Left renal cortex interstitium (tissue), 4 donors: ENCODE measurements at places on chromosomes 2 and 18. TPM values are rescaled to one million over a fixed set of nuclear protein-coding genes. Genes with fewer than 3 reads are reported as not detected.

Gene C18orf54
- 14.2 TPM for polyA plus RNA-seq

Gene HOXD12
- polyA plus RNA-seq, result 0.27 TPM

- DNase-seq, result no peak
These were observed 127.6 kb downstream of the TDRD15 start for GRCh38 chr2:21251216-21251980.

GRCh38 chr2:129189617-129190319, 789.7 kb upstream of the RAB6C start:
- DNase-seq, result no peak

DNA sequence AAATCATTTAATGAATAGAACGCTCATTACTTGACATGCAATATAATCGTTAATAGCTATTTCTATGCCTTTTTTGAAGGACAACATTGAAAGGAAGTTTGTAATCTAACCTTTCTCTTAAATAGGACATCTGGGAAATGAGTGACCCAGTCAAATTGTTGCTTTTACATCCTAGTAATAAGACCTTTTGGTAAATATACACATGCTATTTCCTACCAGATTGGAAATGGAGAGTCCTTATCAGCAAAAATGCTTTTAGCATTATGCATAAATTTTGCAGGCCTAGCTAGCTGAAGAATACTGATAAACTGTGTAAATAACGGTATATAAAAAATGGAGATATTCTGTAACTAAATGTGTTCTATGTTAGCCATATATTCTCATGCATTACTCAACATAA, 567.3 kb upstream of the DSEL start:
- DNase-seq, result no peak

DNA sequence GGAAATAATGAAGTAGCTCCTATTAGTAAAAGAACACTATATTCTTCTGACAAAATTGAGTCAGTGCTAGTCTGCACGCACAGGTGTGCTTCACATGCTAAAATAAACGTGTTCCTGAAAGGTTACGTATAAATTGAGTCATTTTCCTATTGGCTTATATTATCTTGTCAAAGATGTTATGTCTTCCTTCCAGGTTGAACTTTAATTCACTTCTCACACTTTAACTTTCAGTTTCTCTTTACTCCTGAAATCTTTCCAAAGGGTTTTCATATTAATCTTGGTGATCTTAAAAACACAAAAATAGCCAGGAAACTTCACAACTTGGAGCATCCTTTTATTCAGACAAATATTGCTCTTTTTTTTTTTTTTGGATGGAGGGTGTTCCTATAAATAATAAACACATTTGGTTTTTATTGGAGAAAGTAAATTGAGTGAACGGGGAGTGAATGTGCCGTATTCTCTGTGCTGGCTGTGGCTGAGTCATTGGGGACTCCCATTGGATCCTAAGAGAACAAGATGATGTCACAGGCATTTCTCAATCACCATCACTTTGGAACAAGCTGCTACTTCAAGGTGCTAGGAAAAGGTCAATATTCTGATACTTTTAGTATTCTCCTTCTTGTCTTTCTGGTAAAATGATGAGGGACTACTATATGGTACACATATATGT, 150.2 kb upstream of the SPATS2L start:
- no peak for DNase-seq

DNA sequence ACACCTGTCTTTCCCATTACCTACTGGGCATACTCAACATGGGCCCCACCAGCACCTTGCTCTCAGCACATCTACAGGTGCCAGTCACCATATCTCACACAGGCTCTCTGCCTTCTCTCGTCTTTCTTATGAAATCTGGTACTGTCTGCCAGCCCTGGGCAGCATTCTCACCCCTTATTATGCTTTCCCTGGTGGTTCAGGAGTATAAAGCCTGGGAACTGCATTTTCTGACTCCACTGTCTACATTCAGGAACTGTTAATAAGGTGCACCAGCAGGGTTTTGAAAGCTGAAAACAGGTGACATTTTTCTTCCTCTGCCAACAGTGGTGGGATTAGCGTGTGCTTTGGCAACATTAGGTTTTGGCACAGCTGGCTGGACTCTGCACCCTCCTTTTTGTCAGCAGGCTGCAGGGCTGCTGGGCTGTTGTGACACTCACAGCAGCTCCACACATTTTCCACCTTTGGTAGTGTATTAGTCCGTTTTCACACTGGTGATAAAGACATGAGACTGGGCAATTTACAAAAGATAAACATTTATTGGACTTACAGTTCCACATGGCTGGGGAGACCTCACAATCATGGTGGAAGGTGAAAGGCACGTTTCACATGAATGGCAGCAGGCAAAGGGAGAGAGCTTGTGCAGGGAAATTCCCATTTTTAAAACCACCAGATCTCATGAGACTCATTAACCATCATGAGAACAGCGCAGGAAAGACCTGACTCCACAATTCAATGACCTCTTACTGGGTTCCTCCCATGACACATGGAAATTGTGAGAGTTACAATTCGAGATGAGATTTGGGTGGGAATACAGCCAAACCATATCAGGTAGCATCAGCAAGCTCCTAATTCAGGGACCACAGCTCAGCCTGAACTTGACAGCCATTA, 343.1 kb upstream of the LYPD1 start:
- DNase-seq, result no peak

- no peak for DNase-seq
These were observed 544.4 kb upstream of the SETBP1 start for GRCh38 chr18:44136326-44136725.

- no peak for DNase-seq
These were observed 123.0 kb downstream of the ACAA2 start for GRCh38 chr18:49690312-49690711.

GRCh38 chr18:3305354-3305762, 43.4 kb downstream of the MYL12B start:
- DNase-seq, result no peak

Gene FSHR
- polyA plus RNA-seq, result not detected

Gene TDRD15
- not detected for polyA plus RNA-seq

Gene DNAJC5G
- 0.43 TPM for polyA plus RNA-seq

- no peak for DNase-seq
These were observed 117.4 kb downstream of the NEB start for GRCh38 chr2:151616760-151617339.

DNA sequence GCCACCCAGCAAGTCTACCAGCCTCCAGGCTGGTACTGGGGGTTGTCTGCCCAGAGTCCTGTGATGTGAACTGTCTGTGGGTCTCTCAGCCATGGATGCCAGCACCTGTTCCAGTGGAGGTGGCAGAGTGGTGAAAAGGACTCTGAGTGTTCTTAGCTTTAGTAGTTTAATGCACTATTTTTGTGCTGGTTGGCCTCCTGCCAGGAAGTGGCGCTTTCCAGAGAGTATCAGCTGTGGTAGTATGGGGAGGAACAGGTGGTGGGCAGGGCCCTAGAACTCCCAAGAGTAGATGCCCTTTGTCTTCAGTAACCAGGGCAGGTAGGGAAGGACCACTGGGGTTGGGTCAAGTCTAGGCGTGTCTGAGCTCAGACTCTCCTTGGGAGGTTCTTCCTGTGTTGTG, 356.7 kb downstream of the STK39 start:
- no peak for DNase-seq

- DNase-seq, result no peak
These were observed 268.4 kb upstream of the CDH19 start for GRCh38 chr18:66872277-66872676.

- DNase-seq, result no peak
These were observed 12.6 kb upstream of the SLC9A4 start for GRCh38 chr2:102460467-102460866.

GRCh38 chr18:54647176-54647575, 56.1 kb downstream of the DYNAP start:
- DNase-seq, result no peak

- no peak for DNase-seq
These were observed 189.0 kb upstream of the THUMPD2 start for GRCh38 chr2:39968037-39968436.

DNA sequence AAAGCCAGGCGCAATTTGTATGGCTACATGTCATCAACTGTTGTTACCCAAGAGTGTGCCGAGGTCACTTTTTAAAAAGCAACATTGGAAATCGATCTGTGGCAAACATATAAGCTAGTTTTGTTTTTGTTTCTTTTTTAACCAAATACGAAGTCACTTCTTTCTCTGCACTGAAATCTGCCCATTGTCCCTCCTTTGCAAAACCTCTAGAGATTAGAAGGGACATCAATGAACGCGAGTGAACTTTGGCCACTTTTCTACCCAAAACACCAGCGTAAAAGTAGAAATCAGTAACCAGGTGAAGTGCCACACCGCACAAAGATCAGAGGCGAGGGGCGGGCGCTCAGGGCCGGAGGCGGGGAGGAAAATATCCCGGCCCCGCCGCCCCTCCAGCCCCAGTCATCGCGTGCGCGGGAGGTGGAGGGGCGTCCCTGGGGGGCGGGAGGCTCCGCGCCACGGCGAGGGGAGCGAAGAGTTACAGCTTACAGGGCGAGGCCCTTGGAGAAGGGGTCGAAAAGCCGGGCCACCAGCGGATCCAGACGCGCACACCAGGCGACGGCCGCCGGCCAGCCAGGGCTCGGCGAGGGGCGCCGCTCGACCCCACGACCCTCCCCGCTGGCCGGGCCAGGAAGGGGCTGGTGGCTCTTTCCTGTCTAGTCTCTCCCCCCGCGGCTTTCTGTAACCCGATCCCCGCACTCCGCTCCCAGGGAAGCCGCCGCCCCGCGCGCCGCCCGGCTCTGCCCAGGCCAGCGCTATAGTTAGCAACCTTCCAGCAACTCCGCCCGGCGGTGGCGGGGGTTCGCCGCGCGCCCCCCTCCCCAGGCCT, 993 bp downstream of the RBMS1 start:
- DNase-seq, result no peak

DNA sequence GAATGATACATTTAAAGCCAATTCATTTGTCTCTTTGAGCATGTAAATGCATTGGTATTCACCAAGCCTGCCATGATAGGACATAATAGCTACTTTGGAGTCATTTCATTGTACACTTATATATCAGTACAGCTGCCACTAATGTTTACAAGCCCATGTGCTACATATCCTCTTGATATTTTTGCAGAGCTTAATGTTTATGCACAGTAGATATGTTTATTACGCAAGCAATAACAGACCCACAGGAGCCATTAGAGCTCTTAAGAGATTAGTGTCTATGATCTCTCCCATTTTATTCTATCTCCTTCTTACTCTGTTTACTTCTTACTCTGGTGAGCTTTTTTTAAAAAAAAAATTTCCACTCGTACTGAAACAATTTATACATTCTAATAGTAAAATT, 1132.1 kb upstream of the ZEB2 start:
- DNase-seq, result no peak

Gene DSG4
- polyA plus RNA-seq, result not detected

Gene COL5A2
- 176 TPM for polyA plus RNA-seq

Gene MYO5B
- polyA plus RNA-seq, result 25.8 TPM

Gene ANKRD30BL
- polyA plus RNA-seq, result 0.79 TPM

Gene SMAD7
- 66.7 TPM for polyA plus RNA-seq

GRCh38 chr2:184125867-184126266, 472.5 kb upstream of the ZNF804A start:
- DNase-seq, result no peak

Gene TPO
- polyA plus RNA-seq, result 0.11 TPM

DNA sequence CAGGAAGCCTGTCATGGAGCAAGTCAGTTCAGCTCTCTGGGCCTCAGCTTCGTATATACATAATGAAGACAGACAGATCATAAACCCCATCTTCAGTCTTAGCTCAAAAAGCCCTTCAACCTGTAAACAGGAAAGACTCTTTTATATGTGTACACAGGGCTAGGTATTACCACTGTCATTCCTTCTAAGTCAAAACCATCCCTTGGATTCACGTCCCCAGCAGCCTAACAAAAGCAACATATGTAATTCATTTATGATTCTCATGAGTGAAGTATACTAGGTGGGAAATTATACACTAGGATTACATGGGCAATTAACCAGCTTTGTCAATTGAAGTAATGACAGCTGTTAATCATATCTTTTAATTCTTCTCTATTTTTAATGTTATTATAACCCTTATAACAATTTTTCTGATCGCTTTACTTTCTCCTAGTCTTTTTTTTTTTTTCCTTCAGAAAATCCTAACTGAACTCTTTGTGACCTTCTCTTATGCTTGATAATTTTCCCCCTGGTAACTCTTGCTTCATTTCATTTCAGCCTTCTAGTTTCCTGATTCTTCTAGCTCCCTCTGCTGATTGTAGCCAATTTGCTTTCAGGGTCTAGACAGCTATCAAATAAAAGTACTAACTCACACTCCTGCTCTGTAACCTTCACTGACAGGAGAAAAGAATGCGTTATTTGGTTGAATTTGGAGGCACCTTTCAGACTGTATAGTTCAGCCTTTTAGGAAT, 99.7 kb downstream of the RBM43 start:
- no peak for DNase-seq

- DNase-seq, result no peak
These were observed 72.8 kb upstream of the ZEB2 start for GRCh38 chr2:144592500-144593256.

- DNase-seq, result no peak
These were observed 693.3 kb downstream of the LRP1B start for GRCh38 chr2:141437521-141437920.

Gene SRD5A2
- not detected for polyA plus RNA-seq

Gene LAMA3
- 2.8 TPM for polyA plus RNA-seq

- DNase-seq, result no peak
These were observed 118.5 kb upstream of the CDCA7 start for GRCh38 chr2:173235947-173236803.

DNA sequence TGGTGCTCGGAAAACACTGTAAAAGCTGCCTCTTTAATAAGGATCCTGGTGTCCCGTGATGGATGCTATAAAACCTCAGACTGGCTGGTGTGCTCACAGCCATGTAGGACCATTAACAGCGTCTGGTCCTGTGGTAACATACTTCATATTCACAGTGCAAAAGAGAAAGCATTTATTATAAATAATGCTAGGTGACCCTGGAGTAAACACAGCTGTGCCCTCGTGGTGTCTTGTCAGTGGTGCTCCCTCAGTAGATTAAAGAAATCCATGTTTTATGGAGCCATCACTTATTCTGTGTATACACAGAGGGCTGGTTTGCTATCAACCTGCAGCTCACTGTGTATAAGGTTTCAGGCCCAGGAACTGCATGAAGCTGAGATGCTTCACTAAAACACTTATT, 106.9 kb downstream of the CDK15 start:
- no peak for DNase-seq

Gene MAP2
- polyA plus RNA-seq, result 24.2 TPM

- DNase-seq, result peak; percentile 28
These were observed 77.5 kb downstream of the GFPT1 start for GRCh38 chr2:69309351-69310110.

DNA sequence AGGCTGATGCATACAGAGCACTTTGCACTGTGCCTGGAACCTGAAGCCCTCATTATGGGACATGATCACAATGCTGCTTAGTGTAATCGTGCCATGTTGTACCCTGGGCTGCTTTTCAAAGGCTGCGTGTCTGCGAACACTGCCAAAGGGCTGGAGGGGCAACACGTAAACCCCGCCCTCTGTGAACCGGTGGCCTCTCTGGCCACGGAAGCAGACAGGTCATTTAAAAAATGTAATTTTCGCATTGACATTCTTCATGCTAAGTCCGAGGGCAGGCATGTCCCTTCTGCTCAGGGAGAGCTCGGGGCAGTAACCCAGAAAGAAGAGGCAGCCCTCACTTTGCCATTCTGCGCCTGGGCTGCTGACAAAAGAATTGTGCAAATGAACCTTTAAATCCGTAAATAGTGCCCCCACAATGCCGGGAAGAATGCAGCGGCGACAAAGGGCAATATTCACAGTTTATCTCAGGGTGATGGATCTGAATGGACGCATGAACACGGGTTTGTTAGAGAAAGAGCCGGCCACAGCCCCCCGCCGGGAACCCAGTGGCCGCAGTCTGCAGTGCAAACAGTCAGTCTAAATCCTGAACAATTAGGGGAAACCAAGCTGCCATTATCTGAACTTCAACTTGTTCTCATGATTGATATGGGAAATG, 226.1 kb downstream of the MYCN start:
- DNase-seq, result no peak

- no peak for DNase-seq
These were observed 115.4 kb downstream of the ACAA2 start for GRCh38 chr18:49697757-49698524.
